ENCODE measurements at places on chromosomes 7 and 10.
A peak's percentile ranks its signal among the peaks of the same experiment; 100 is the strongest.

DNA sequence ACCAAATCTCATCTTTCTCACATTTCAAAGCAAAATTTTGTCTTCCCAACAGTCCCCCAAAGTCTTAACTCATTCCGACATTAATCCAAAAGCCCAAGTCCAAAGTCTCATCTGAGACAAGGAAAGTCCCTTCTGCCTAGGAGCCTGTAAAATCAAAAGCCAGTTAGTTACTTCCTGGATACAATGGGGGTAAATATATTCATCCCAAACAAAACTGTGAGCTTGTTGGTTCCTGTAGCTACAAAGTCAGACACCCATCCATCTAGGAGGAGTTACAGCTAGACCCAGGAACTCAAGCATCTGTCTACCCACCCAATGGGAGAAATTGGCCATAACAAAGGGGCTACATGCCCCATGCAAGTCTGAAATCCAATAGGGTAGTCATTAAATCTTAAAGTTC lies 51.9 kb downstream of the MTURN start:
- DNase-seq, result no peak

- DNase-seq, result no peak
Observed at GRCh38 chr10:100723180-100723579, 22.2 kb upstream of the PAX2 start.

DNA sequence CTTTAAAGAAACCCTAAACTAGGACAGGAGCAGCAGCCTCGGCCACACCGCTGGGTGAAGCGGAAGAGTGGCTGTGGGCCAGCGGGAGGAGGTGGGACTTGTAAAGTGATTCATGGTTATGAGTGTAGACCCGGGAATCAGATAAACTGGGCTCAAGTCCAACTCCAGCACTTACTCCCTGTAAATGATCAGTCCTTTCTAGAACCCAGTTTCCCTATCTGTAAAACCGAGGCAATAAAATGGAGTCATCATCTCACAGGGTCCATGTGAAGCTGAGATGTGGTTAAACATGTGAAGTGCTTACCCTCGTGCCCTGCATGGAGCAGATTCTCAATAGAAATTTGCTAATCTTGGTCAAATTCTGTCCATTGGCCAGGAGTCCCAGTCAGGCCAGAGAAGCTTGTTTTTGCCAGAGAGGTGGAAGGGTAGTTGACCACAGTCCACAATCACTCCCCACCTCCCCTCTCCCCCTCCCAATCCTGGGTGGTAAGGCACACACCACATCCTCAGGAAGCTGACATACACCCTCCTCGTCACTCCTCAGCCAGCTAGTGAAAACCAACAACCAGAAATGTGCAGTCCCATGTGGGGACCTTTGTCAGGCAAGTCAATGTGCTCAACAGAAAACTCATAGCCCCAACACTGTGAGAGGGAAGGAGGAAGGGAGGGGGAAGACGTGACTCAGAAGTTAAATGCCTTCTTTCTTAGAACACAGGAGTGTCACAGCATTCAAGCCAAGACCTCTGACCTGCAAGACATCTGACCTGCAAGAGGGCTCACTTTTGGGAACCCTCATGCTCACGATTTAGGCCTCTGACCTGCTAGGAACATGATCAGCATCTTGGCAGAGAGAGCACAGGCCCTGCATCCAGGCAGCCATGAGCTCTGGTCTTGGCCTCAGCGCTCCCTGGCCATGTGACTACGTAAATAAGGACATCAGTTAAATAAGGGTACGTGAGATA lies 145.1 kb downstream of the PLXNA4 start:
- DNase-seq, result peak; percentile 65

DNA sequence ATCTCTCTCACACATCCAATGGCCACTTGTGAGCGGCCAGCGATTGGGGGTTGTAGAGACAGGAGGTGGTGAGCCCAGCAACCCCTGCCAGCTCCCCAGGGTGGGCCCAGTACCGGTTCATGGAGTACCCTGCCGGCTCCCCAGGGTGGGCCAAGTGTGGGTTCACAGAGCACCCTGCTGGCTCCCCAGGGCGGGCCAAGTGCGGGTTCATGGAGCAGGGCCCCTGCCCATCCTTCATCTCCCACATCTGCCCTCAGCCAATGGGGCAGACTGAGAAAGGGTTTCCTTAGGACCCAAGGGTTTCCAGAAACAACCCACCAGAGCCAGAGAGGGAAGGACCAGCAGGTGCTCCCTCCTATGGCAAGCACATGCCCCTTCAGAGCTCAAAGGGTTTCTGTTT lies 21.4 kb upstream of the SLIT1 start:
- no peak for DNase-seq

- DNase-seq, result no peak
Observed at GRCh38 chr7:134891262-134891695, 95.0 kb upstream of the AGBL3 start.

DNA sequence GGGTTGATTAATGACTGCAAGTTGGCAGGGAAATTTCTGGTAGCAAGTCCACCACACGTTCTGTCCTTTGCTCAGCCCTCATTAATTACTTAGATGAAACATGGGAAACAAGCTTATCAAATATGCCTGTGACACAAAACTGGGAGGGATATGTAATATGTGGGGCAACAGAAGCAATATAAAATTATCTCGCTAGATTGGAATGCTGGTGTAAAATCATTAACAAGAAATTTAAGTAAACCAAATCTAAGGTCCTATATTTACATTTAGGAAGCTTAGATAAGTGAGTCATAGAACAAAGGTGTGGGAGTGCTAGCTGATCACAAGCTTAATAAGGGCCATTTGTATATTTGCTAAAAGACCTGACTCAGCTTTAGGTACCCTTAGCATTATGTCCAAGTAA lies 23.5 kb downstream of the TRPV5 start:
- no peak for DNase-seq

GRCh38 chr7:123538897-123539296 lies 4.5 kb upstream of the IQUB start:
- no peak for DNase-seq

- DNase-seq, result peak; percentile 33
Observed at GRCh38 chr10:17206210-17206709, 4.8 kb upstream of the TRDMT1 start.

DNA sequence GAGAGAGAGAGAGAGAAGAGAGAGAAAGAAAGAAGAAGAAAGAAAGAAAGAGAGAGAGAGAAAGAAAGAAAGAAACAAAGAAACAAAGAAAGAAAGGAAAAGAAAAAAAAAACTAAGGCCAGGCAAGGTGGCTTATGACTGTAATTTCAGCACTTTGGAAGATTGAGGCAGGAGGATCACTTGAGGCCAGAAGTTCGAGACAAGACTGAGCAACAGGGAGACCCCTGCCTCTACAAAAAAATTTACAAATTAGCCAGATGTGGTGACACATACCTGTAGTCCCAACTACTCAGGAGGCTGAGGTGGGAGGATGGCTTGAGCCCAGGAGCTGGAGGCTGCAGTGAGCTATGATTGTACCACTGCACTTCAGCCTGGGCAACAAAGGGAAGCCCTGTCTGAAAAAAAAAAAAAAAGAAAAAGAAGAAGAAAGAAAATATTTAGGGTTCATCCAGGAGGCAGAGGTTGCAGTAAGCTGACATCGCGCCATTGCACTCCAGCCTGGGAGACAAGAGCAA lies 2.8 kb downstream of the SERPINE1 start:
- DNase-seq, result no peak

DNA sequence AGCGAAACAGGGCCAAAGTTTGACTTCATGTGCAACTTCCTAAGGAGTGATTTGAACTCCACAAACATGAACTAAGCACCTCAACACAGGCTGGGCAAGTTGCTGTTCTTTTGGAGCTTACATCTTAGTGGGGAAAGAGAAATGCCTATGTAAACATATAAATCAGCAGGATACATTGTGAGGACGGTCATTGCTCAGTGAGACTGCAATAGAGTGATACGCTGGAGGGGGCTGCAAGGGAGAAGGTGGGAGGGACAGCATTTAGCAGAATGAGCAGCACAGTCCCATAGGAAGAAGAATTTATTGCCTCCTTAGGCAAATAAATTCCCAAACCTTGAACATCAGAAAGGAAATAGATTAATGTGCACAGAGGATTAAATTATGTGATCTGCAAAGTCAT lies 90.0 kb downstream of the EGFR start:
- no peak for DNase-seq

DNA sequence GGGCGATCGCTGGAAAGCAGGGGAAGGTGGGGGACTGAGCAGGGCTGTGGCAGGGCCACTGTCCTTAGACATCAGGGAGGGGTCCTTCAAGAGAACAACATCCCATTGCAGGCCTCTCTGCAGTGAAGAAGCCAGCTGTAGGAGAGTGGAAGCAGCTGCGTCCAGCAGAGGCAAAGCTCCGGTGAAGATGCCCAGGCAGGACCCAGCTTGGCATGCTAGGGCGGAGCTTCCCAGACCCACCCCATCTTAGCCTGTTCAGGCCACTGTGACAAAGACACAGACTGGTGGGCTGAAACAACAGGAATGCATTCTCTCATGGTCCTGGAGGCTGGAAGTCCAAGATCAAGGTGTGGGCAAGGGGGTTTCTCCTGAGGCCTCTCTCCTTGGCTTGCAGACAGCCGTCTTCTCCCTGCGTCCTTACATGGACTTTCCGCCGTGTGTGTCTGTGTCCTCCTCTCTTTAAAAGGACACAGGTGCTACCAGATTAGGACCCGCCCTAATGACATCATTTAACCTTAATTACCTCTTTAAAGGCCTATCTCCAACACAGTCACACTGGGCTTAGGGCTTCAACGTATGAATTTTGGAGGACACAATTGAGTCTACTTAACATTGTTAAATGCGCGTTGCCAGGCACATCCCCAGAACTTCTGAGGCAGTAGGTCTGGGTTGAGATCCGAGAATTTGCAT lies 178.1 kb upstream of the GRB10 start:
- DNase-seq, result no peak

- DNase-seq, result no peak
Observed at GRCh38 chr10:12875100-12875499, 126.4 kb downstream of the CCDC3 start.
